ENCODE measurements at places on chromosomes 6 and 20.

GRCh38 chr20:17525650-17526049 is 5.5 kb downstream of the BFSP1 start:
- no peak for DNase-seq

GRCh38 chr6:35084041-35084491 is 57.1 kb downstream of the TCP11 start:
- no peak for DNase-seq

DNA sequence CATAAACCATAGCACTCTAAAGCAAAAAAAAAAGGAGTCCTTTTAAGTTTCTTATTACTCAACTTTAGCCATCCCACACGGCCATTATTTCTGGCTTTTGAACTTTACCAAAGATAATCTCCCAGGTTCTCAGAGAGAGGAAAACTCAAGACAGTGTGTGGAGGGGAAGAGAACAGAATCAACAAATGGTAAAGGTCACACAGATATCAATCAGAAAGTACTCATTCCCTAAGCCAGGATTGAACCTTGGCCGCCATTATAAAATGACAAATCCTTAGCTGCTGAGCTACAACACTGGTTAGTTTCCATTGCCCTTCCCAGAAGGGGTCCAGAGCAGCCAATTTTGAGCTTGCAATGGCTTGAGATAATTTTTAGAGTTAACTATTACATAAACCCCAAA is 10.1 kb upstream of the TRIM38 start:
- DNase-seq, result no peak

GRCh38 chr6:39568896-39569295 is 156.3 kb downstream of the KIF6 start:
- DNase-seq, result no peak

DNA sequence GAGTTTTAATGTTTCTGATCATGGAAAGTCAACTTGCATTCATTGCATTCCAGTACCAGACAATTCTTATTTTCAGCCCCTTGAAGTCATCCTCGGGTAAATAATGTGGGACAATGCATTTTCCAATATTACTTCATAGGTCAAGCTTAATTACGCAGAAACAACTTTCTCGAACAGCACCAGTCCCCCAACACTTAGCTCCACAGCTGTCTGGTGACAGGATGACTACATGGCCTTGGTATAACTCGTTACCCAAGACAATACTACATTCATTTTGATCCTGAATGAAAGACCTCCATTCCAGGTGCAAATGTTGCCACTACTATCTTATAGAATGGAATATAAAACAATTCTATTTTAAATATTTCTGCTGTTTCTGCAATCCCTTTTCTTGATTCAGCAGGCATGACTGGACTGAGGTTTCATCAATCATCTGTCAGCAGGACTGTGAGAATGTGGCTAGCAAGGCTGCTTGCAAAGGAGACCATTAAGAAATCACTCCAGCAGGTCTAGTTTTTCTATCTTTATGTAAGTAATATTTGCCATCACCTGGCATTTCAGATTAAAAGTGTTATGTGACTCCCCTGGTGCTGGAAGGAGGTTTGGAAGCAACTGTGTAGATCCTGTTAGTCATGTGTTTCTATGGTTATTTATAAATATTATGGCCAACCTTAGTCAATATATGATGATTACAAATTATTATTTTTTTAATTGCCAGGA is 147.9 kb downstream of the HAO1 start:
- DNase-seq, result no peak

GRCh38 chr20:44596876-44597275 is 14.5 kb downstream of the PKIG start:
- no peak for DNase-seq

DNA sequence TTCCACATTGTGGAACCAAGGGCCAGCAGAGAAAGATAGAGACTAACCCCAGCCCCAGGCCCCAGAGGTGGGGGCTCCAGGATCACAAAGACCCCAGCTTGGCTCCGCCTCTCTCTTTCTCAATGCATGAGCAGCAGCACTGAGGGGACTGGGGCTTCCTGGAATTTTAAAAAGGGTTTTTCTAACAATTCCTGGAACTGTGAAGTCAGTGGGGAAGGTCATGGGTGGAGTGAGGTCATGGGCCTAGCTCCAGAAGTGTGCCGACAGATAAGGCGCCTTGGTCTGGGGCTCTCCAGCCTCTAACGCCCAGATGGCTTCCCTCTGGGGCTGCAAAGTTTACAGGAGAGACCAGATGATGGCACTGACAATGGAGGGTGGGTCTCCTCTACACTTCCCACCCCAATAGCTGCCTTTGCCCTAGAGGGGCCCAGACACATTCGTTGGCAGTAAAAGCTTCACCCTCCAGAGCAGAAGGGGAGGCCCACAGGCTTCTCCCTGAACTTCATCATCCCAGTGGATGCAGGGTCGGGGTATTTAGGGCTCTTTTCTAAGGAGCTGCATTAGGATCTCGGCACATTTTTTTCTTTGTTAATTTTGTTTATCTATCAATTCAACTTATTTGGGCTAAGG is 46.9 kb upstream of the CD93 start:
- DNase-seq, result peak; percentile 65

Data from KBM-7 (cell line).